ENCODE measurements at places on chromosomes 1 and 21.

DNA sequence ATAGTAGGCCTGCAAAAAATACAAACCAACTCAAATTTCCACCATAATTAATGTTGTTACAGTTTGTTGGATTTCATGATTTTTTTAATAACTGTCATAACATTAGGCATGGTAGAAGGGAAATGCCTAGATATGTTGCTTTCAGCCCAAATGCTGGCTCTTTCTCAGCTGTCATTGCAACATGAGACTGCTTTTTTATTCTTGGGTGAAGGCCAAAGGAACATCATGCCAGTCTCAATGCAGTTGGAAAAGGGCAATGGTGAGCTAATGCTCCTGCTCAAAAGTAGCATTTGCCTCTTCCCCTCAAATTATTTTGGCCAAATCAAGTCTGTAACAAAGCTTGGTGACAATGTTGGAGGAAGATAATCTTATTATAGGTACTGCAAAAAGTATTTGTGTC lies 877.7 kb upstream of the PRMT6 start:
- no peak for DNase-seq

DNA sequence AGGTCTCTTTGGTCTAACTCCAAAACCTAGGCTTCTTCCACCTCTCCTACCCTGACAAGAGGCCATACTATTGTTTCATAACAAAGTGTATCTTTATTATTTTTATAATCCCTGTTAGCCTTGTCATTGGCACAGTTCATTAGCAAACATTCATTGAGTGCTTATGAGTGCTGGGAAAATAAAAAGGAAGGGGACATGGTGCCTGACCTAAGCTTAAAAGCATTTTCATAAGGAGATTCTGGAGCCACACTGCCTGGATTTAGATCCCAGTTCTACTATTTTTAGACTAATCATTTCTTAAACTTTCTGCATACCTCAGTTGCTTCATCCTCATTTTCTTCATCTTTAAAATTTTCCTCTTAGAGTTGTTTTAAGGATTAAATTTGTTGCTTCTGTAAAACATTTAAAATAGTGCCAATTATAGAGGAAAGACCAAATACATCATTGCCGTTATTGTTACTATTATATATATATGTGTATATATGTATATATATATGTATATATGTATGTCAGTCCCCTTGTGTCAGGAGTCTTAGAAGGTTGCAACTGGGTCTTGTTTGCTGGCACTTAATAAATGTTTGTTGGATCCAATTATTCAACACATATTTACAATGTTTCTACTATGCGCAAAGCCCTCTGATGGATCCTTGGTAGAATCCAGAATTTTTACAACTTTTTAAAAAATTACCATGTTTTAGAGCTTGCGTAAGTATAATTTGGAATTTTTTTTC lies 250.9 kb upstream of the SGIP1 start:
- no peak for DNase-seq

- no peak for DNase-seq
These were observed 35.8 kb downstream of the GREM2 start for GRCh38 chr1:240575981-240576662.

DNA sequence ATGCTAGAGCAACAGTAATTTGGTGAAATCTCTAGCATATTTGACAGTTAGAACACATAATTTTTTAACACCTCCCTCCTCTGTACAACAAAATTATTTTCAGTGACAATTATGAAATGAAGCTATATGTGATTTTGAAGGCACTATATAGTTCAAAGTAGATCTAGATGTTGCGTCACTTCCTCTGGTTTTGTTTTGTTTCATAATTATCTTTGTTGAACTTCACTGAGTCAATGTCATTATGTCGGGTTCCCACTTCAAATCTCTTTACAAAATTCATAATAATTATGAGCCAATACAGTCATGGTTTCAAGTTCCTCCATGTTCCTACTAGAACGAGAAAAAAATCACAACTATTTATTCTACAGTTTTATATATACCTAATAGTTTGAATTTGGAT lies 254.8 kb upstream of the PLXNA2 start:
- DNase-seq = no peak

DNA sequence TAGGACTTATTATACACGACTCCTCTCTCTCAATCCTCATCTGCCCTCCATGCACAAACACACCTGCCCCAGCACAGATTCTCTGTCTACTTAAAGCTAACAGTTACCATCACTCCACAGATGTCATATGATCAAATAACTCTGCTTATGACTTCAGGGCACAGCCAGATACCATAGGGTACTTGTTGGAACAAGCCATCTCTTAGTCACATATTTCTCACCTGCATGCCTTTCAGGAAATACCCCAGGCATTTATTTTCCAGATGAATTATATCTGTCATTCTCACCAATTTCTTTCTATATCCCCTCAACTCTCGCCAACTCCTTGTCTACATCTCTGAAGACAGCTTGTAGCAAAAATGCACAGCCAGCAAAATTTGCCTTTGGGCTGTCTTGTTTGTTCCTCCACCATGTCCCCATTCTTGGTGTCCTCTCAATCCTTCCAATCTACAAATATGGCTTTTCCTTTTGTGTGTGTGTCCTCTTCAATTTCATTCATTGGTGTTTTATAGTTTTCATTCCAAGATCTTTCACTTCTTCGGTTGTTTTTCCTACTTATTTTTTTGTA lies 353.9 kb upstream of the CAMK1G start:
- DNase-seq = no peak

Data from activated T-cell treated with anti-CD3 and anti-CD28 coated beads, Interleukin-2, amount 50 U/mL, for 1 hour (primary cell).